ENCODE measurements at places on chromosomes 1 and 21.

DNA sequence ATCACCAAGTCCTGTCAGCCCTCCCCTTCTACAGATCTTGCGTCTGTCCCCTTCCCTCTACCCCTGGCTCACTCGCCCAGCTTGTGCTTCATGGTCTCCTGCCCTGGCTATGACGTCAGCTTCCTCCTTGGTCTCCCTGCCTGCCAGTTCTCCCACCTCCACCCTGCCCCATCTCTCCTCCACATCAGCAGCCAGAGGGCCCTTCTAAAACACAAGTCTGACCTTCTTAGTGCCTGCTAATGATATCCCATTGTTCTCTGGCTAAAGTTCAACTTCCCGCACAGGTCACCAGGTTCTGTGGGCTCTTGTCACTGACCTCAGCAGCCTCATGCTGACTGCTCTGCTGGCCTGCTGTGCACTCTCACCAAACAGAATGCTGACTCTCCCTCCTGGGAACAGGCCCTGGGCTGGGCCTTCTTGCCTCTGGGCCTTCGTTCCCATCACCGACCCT is 24.7 kb upstream of the MYCL start:
- no peak for DNase-seq

DNA sequence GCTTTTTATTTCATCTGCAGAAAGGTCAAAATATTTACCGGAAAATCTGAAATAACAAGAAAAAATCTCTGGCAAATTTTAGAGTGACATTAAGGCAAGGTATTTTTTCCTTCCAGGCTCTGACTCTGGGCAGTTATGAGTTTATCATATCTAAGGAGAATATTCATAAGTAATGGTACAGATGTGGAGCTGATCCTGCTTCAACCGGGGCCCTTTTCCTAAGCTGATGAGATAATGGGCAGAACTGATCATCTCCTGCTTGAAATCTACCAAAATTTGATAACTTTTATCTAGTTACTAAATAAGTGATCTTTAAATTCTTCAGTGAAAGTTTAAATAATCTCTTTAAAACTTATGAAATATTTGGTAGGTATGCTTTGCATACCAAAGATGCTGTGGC is 211.6 kb downstream of the COL11A1 start:
- no peak for DNase-seq

DNA sequence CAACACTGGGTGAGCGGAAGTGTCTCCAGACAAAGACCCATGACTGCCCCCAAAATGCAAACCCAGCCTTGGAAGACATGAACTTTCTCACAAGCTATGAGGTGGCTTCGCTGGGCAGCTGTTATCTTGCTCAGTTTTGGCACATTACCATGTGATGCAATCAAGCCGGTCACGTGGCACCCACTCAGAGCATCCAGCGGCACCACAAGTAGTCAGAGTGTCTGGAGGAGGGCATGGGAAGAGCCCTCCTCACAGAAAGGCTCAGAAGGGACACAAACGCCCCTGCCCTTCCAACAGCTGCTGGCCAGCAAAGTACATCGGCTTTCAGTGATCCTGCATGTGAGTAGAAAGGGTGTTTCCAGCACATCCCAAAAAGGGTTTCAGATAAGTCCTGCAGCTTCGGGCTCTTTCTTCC is 145.5 kb upstream of the IRF2BP2 start:
- no peak for DNase-seq

DNA sequence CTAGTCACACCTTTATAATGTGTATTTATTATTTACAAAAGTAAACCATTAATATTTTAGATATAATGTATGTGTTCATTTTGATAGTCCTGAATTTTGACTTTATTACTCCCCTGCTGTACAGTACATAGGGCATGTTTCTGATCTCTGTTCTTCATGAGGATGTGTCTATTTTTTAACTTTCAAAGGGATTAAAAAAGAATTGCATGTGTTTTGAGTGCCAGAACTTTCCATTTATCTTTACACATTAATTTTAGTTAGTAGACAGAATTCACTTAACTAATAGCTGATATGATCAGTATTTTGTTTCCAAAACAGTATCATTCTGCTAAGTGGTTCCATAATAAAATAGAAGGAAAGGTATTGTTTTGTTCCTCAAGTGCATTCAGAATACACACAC is 3.1 kb downstream of the PBX1 start:
- no peak for DNase-seq

DNA sequence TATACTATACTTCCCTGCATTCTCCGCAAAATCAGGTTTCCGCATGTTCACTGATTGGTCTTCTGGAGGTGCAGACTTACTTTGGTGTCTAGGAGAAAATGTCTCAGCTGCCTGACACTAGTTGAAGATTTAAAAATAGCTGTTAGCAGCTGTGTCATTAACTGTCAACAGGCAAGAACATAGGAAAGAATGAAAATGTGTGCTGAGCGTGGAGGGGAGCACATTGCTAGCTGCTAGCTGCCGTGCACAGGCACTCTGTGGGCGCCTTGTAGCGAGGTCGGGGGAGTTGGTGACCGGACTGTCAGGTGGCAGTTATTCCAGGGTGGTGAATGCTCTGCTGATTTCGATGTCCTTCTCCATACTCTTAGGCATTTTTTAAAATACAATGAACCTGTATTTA is 5.2 kb downstream of the FAAH start:
- DNase-seq, result no peak

DNA sequence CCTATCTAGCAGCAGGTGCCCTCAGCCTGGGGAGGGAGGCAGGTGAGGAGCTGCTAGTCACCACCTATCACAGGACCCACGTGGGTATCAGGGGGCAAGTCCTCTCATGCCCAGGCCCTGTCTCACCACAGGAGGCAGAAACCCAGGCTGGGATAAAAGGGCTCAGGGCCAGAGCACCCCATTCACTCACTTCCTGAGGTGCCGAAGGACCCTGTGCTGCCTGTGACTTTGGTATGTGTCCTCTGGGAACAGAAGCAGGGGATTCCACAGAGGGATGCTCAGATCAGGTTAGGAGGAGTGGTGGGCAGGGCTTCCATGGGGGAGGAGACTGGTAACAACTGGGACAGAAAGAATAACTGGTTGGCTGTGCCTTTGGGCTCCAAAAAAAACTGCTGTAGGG is at the start of gene LCE1E:
Gene LCE1E (plus strand): TSS at position 181 of the 400 bp plus-strand sequence. CDS start 1,043 bp downstream, outside the sequence.
- no peak for DNase-seq

DNA sequence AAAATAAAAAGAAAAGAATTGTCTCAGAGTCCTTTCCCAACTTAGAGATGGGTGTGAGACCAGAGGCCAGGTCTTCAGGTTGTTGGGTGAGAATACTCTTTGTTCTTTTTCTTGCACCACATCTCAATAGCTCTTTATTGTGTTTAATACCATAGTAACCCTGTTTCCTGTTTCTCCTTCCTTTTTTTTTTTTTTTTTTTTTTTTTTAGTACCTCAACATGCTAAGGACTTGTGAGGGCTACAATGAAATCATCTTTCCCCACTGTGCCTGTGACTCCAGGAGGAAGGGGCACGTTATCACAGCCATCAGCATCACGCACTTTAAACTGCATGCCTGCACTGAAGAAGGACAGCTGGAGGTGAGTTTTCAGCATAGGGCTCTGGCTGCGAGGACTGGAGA is 24.4 kb downstream of the CELF3 start:
- DNase-seq, result no peak

- DNase-seq, result no peak
Observed at GRCh38 chr1:54245501-54245900, 45.5 kb downstream of the MRPL37 start.

- no peak for DNase-seq
Observed at GRCh38 chr1:57316291-57316690, 107.6 kb downstream of the DAB1 start.

DNA sequence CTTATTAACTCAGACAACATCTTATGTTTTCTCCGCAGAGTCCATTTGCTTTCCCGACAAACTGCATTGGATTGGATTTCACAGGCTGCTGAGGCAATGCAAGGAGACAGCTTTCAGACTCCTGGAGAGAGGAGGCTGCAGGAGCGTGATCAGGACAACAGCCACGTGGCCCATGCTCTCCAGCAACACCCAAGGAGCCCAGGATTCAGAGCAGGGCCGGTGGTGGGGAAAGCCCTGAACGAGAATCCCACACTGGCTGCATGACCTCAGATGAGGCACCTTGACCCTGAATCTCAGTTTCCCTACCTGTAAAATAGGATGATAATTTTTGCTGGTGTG is 78.3 kb upstream of the NFASC start:
- DNase-seq, result no peak

DNA sequence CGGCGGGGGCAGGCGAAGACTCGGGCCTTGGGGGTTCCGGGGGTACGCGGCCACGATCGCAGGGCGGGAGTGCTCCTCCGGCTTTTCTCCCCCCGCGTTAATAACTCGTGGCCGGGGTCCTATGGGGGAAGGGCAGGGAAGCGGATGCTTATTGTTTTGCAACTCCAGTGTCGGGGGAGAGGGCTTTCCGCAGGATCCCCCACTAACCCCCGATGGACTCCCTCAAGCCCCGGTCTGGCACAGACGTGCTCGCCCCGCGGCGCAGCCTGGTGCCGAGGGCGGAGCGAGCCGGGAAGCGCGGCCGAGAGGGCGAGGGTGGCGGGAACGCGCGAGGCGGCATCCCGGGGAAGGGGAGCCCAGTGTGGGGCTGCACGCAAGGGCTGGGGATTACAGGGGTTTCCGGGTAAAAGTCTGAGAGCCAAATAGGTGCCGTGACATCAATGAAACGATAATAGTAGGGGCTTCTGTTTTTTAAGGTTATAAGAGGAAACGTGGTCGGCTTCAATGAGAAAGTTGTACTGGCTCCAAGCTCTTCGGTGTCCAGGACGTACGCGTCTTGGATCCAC is 772 bp downstream of the UCK2 start:
- peak; percentile 31 for DNase-seq

GRCh38 chr1:242847390-242847993 is 323.0 kb upstream of the PLD5 start:
- DNase-seq, result no peak

DNA sequence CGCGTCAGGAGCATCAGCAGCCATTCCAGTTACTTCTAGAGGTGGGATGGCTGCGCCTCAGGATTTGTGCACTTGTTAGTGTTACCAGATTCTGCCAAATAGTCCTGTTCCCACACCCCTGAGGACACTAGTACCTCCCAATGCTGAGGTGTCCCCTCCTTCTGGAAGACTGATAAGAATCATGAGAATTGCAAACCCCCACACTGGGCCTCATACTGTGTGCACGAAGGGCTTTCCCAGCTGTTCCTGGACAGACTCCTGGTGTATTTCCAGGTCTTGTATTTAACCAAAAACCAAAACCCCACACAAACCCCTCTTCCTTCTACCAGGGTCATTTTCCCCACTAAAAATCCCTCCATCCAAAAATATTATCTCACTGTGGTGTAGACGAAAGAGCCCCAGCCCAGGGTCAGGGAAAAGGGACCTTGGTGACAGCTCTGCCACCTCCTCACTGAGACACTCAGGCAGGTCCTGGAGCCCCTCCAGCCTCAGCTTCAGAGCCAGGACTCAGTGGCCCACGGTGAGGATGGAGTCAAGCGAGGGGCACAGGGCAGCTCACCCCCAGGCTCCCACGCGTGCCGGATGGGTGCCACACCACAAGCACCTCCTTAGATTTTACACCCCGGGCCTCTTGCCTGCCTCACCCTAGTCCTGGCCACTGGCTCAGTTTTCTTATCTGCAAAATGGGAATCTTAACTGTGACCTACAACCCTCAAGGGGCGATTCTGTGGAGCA is 131.4 kb upstream of the RUNX3 start:
- no peak for DNase-seq

- peak; percentile 3 for DNase-seq
Observed at GRCh38 chr1:36924282-36924811, 110.0 kb downstream of the GRIK3 start.

- no peak for DNase-seq
Observed at GRCh38 chr1:66597500-66597899, 63.5 kb downstream of the SGIP1 start.

DNA sequence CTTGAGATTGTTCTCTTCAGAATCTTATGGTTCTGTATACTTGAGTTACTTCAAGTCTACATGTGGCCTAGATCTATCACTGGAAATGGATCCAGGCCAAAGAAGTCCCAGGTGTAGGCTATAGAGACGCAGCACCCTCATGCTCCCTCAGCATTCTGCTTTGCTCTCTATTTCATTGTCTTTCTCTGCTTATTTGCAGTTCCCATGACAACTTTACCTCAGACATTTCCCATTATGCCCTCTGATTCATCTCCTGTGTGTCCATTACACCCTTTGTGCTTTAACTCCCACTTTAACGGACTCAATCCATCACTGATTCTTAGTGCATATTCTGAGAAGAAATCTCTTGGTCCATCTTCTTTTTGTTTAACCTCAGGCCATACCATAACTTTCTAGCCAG is 236.9 kb upstream of the NRIP1 start:
- no peak for DNase-seq

DNA sequence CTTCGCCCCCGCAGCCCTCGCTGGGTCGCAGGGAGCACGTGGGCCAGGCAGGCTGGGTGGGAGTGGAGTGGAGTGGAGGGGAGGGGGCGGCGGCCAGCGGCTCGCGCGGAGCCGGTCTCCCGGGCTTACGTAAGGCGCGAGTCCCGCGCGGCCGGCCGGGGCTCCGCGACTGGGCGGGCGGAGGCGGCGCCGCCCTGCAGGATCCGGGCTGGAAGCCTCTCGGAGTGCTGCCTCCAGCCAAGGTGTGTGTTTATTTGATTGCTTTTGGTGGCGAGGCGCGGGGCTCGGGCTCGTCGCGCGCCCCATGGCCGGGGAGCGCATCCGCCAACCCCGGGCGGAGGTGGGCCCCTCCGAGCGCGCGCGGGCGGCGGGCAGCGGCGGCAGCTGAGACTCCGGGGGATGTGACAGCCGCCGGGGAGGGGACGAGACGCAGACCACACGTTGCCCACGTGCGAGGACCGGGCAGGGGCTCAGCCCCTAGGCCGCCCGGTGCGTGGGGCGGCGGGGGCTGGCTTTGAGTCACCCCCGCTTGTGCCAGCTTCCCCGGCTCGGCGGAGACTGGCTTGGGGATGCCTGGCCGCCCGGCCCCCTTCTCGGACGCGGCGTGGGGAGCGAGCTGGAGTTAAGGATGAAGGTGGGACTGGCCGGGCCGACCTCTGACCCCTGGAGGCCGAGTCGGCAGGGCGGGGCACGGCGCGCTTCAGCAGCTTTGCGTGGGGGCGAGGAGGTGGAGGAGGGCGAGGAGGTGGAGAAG is 402 bp upstream of the AK4 start:
- DNase-seq, result no peak

- DNase-seq, result no peak
Observed at GRCh38 chr1:94876362-94876761, 50.5 kb downstream of the CNN3 start.

GRCh38 chr1:159011751-159012150 is 2.0 kb downstream of the IFI16 start:
- no peak for DNase-seq
